ENCODE measurements at places on chromosomes 2 and 18. TPM values are rescaled to one million over a fixed set of nuclear protein-coding genes. Genes with fewer than 3 reads are reported as not detected.

PKDCC gene
- 263 TPM for total RNA-seq

POMC gene
- total RNA-seq: 3.1 TPM

GRCh38 chr2:161112908-161113307 is 47.3 kb upstream of the TANK start:
- H3K27me3 ChIP-seq: no peaks in the 10 kb centered on the region
- no peak overlapping the region for H3K4me3 ChIP-seq
- H3K27ac ChIP-seq: no peak overlapping the region
- DNase-seq: no peak
- no peaks in the 10 kb centered on the region for H3K4me1 ChIP-seq

GRCh38 chr2:115738111-115738510 is 1295.7 kb downstream of the DPP10 start:
- no peaks in the 10 kb centered on the region for H3K4me1 ChIP-seq
- no peaks in the 10 kb centered on the region for H3K36me3 ChIP-seq
- no peak overlapping the region for H3K27ac ChIP-seq
- H3K4me3 ChIP-seq: no peak overlapping the region
- no peaks in the 10 kb centered on the region for H3K27me3 ChIP-seq
- DNase-seq: no peak

DNA sequence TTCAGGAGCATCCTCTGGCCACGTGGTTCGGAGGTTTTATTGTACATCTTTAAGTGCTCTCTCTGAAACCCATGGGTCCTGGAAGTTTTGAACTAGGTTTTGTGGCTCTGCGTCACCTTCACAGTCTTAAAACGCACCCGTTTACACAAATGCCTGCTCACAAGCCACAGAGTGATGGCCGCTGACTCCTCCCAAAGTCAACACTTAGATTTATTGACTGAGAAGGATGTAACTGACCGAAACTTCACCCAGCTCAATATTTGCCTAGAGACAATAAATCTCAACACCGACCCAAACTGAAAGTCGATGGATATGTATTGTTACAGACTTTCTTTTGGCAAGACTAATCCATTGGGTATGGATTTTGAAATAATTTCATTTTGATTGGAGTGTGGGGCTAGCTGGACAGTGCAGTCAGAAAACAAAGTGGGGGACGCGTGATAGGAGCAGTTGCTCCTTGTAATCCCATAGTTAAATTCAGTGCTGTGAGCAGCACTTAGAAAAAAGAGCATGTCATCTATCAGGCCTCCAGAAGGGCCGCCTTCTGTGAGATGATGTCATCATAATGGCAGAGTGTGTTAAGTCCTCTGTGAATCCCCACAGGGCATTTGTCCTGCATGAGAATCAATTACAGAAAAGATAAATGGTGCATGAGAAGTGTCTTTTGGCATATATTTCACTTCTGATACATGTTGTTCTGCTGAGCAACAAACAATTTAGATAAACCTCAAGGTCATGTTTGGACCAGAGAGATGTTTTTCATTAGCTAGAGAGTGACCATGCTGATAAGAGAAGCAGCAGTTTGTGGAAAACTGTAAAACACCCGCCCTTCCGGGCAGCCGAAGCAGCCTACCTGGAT is 183.7 kb downstream of the INO80D start:
- no peaks in the 10 kb centered on the region for H3K36me3 ChIP-seq
- no peak for DNase-seq
- no peak overlapping the region for H3K4me3 ChIP-seq
- H3K4me1 ChIP-seq: no peaks in the 10 kb centered on the region
- H3K27ac ChIP-seq: no peak overlapping the region
